ENCODE measurements at places on chromosomes 3 and 15. TPM values are rescaled to one million over a fixed set of nuclear protein-coding genes. Genes with fewer than 3 reads are reported as not detected.

Gene MME
- total RNA-seq, result 7.3 TPM

DNA sequence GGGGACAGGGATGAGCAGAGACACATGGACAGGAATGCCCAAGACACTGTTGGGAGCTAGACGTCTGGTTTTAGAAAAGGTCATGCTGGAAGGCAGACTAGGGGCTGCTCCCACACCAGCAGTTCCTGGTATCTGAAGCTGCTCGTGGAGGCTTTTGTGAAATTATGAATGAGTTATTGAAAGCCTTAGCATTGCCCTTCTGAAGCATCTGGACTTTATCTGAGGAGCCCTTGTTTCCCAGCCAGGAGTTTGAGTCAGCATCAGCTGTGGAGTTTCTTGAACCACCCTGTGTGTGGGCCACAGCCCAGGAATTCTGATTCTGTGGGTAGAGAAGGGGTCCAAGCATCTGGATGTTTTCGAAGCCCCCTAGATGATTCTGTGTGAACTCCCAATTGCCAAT lies 258.7 kb downstream of the SLCO3A1 start:
- no peak for DNase-seq

GRCh38 chr3:43759297-43759782 lies 68.6 kb downstream of the ABHD5 start:
- peak; percentile 97 for DNase-seq

DNA sequence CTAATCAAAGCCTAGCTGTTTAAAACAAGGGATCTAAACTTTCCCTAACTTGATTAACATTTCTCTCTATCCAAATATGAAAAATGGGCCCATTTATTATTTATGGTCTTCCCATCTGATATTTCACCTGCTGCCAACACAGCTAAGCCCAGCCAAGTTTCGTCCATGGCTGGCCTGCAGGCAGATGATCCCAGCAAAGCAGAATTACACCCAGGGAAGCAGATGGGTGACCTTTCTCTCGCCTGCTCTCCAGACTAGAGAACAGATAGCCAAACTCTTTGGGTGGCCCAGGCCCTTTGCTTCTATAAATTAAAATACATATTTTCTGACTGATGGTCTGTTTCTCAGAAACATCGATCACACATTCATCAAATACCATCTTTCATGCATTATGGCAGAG lies 1038.8 kb downstream of the AGBL1 start:
- no peak for DNase-seq

Data from renal cortical epithelial cell (primary cell).